ENCODE measurements at places on chromosomes 2 and 18. TPM values are rescaled to one million over a fixed set of nuclear protein-coding genes. Genes with fewer than 3 reads are reported as not detected.

- no peak for DNase-seq
Measured at GRCh38 chr18:76209597-76209996, 285.4 kb downstream of the ZNF516 start.

- no peak for DNase-seq
Measured at GRCh38 chr2:215910180-215910579, 103.2 kb downstream of the MREG start.

DNA sequence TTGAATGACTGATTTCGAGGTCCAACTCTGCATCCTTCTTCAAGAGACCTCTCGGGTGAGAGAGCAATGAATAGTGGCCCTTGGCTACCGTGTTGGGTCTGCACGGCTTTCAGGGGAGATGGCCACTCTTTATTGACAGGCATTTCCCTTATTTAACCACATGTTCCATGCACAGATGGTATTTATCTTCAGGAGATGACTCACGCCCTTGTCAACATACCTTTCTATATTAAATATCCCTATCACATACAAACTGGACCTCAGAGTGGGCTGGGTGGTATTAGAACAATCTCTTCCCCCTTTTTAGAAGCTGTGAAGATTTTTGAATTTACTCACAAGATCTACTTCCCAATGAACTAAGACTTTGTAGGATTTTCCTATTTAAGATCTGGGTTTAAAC, 109.6 kb upstream of the CDC42EP3 start:
- no peak for DNase-seq

GRCh38 chr2:239398521-239398921, 2.3 kb downstream of the HDAC4 start:
- DNase-seq: no peak

DNA sequence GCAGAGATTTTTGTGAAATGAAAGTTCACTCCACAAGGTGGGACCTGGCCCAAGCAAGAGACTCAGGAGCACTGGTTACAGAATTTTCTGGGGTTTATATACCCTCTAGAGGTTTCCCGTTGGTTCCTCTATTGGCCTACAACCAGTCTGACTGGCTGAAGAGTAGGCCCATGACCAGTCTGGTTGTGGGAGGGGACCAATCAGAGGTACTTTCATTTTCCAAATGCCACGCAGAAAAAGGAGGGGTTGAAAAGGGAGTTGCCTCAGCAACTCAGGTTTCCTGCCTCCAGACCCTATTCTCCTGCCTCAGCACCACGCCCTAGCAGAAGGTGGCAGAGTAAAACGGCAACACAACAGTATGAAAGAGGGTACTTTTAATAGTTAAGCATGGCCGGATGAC, 98.4 kb downstream of the COLEC12 start:
- no peak for DNase-seq

Gene TMEM169
- total RNA-seq: not detected

Data from gastrocnemius medialis (tissue), 4 donors.